Iris pigment epithelial cell (primary cell): ENCODE measurements at places on chromosomes 6 and 20.

GRCh38 chr6:147700436-147701209, 192.1 kb downstream of the SAMD5 start:
- no peak for DNase-seq

- no peak for DNase-seq
Measured at GRCh38 chr6:2410656-2411380, 165.4 kb upstream of the GMDS start.

GRCh38 chr20:40741507-40742106, 52.6 kb upstream of the MAFB start:
- peak; percentile 63 for DNase-seq

DNA sequence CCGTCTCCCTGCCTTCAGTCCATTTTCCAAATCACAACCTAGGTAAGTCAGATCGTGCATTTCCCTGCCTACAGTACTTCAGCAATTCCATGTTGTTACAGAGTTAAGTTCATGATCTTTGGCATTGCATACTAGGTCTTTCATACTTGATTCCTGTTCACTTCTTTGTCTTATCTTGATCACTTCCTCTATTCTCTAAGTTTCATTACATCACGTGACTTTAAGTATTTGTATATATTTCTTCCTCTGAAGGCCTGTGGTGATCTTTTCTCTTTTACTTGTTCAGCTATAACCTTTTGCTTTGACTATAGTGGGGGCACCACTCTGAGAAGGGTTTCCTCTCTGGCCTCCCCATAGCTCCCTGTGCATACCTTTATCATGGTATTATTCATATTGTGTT, 100.2 kb downstream of the TRMT11 start:
- DNase-seq: no peak

DNA sequence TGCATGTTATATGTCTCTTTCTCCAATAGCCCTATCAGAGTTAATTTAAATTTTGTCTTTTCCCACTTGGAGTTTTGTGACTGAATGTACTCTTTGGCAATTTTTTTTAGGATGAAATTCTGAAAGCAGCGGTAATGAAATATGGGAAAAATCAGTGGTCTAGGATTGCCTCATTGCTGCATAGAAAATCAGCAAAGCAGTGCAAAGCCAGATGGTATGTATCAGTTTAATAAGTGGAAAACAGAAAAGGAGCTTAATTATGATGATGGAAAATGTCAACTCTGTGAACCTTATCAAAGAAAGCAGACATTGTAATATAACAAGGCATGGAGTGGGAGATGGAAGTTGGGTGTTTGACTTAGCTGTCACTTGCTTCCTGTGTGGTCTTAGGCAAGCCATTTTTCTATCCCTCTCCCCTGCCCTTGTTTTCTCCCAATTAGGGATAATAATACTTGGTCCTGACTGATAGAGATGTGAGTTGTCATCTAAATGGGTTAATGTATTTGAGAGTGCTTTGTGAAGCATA, 2.7 kb downstream of the CDC5L start:
- no peak for DNase-seq

DNA sequence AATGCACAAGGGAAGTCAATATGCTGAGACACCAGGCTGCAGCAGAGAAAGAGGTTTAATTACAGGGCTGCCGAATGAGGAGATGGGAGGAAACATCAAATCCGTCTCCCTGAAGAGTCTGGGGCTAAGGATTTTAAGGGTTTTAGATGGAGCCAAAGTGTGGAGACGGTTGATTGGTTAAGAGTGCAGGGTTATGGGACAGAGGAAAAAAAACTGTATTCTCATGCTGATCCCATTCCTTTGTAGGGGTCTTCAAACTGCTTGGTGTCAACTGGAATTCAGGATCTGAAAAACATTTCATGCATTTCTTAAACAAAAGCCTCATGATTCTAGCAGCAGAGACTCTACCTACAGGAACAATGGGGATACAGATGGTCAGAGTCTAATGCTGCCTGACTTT, 96.1 kb upstream of the SYNDIG1 start:
- DNase-seq: no peak

- no peak for DNase-seq
Measured at GRCh38 chr6:120447605-120448004, 886.7 kb downstream of the TBC1D32 start.

- no peak for DNase-seq
Measured at GRCh38 chr6:136362421-136363356, 73.0 kb upstream of the BCLAF1 start.

- DNase-seq: no peak
Measured at GRCh38 chr6:139823808-139824126, 449.3 kb upstream of the CITED2 start.

DNA sequence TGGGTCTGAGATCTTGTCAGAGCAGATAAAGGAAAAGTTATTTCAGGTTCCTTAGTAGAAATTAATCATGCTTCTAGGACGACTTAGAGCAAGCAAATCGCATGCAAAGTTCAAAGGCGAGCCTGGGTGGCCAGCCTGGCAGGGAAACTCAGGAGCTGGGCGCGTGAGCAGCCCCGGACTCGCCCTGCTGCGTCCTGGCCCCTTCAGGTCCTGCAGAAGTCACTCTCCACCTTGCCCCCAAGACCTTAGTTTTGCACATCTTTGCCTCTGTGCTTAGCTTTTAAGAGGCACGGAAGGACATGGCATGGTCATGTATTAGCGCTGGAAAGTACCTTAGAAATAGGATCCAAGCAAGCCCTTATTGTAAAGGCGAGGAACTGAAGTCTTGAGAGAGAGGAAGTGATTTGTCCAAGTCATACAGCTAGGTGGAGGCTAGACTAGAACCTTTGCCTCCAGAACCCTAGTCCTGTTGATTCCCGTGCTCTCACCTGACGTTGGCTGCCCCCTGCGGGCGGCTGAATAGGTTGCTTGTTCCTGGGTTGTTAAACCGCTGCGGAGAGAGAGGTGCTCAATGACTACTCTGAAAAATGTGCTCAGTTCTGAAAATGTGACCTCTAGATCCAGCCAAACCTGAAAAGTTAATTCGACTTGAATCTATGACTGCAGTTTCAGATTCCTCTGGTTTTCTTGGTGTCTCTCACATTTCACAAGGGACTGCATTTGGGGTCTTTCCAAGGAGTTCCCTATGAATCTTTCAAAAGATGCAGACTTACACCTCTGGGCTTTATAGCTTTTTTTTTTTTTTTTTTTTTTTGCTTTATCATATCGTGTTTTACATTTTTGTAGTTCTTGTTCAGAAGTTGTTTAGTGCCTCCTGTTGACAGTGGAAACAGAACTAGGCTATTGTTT, 2.7 kb downstream of the MYB start:
- DNase-seq: peak; percentile 64

DNA sequence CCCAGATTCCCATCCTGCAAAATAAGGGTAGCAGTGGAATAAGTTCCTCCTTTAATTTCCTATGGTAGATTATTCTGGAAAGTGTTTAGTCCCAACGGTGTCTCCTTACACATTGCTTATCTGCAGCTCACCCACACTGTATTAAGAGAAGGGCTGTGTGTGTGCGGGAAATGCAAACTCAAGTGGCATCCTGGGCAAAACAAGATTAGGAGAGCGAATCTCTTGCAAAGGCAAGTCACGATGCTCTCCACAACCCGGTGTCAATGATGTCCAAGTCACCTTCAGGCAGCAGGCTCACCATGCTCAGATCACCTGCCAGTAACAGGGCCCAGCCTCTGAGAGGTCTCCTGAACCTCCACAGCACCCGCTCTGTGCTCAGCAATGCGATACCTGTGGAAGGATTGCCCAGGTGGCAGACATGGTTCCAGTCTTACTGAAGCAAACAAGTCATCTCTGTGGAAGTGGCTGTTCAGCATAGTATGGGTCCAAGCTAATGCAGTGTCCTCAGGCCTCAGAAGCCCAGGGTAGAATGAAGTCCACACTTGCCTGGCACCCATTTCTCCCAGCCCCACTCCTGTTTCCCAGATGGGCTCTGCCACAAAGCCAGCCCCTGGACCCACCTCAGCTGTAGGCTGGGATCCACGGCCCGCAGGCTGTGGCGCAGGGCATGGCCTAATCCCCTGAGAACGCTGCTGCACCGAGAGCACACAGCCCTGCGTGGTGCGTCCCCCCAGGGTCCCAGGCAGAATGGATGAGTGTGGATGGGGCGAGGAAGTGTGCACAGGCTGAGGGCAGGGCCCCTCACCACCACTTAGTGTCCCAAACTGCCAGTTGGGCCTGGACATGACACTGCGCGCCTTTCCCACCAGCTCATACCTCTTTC, 101.2 kb downstream of the PXDC1 start:
- DNase-seq: no peak

DNA sequence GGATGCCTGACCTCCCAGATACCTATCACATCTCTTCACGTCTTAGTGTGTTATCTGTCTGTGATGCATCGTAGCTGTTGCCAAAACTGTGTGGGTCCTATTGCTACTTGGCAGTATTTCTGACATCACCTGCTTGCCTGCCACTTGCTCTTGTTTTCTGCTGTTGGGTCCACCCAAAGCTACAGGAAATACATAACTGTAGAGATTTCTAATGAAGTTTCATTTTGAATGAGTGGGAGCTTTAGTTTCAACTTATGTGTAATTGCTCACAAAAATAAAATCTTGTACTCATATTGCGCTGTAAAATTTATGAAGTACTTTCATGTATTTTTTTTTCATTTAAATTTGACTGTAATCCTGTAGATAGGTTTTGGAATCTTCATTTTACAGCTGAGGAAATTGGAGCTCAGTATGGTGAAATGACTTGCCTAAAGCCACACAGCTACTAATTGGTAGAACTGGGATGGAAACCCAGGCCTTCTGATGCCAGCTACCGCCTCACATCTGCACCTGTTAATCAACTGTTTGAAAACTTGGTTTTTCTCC, 113.6 kb upstream of the MAN1A1 start:
- no peak for DNase-seq

- DNase-seq: peak; percentile 36
Measured at GRCh38 chr20:51715163-51715855, 52.9 kb downstream of the ATP9A start.

GRCh38 chr20:6024768-6025167, 29.1 kb downstream of the LRRN4 start:
- no peak for DNase-seq

DNA sequence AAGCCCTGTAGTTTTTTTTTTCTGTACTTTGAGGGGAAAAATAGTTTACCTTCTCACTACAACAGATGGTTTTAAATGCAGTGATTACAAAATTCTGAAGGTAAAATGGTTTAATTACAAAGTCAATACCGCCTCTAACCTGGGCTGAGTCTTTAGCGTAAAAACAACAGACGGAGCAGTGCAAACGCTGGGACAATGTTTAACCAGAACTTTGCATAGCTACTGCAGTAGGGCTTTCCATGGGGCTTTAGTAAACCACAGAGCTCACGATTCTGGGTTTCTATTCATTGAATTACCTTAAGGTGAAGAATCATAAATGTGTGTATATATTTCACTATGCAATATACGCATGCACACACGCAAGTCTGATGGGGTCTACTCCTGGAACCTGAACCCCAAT, 77.9 kb downstream of the RFX6 start:
- DNase-seq: no peak

GRCh38 chr6:155502393-155502792, 46.8 kb upstream of the NOX3 start:
- DNase-seq: no peak
